Skeletal muscle cell (primary cell): ENCODE measurements at places on chromosomes 6 and 20.

DNA sequence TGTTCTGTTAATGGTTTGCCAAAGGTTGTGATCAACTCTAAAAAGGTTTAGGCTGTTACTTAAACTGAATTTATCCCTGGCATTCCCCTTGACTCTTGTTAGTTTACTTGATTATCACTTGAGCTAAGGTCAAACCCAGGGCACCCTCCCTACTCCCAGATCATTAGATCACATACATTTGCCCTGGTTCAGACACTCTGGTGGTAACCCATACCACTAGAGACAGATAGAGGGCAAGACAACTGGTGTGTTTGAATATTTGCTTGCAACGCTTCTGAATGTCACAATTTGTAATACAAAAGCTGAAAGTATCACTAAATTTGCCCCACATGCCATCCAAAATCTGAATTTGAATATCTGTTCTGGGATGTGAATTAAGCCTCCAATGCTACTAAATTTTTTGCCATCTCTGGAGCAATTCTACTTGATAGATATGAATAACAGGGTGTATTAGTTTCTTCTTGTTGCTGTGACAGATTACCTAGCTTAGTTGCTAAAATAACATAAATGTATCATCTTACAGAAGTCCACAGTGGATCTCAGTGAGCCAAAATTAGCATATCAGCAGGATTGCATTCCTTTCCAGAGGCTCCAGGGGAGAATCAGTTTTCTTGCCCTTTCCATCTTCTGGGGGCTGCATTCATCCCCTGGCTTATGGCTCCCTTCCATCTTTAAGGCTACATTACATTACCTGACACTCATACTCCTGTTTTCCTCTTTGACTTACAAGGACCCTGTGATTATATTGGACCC is 45.4 kb downstream of the FIG4 start:
- DNase-seq: no peak

- no peak for DNase-seq
Measured at GRCh38 chr6:11309947-11310665, 77.6 kb upstream of the NEDD9 start.

GRCh38 chr20:57662456-57663240 is 42.4 kb upstream of the ZBP1 start:
- no peak for DNase-seq

DNA sequence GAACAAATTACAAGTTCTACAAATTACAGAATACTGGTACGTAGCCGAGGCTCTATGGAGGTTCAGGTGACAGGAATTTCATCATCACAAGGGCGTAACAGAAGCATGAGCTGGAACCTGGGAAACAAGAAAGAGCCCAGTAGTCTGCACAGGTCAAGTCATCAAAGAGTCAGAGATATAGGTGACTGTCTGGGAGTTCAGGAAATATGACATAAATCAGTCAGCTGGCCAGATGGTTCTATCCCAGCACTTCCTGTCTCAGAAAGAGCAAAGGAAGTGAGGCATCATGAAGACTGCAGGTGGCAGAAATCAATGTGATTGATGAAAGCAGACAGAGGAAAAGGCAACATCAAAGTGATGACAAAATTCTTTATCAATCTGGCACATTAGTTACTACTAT is 23.3 kb downstream of the MYCT1 start:
- no peak for DNase-seq
